ENCODE measurements at places on chromosomes 11 and 22. TPM values are rescaled to one million over a fixed set of nuclear protein-coding genes. Genes with fewer than 3 reads are reported as not detected.

Gene ARHGAP8
- not detected for total RNA-seq

Gene C22orf31
- not detected for total RNA-seq

Gene NUDT8
- total RNA-seq: 16.5 TPM

Gene OR8A1
- not detected for total RNA-seq

Gene APOA4
- not detected for total RNA-seq

- no peaks in the 10 kb centered on the region for H3K36me3 ChIP-seq
- H3K27ac ChIP-seq: no peak overlapping the region
- H3K4me3 ChIP-seq: no peak overlapping the region
- no peak for DNase-seq
- no peaks in the 10 kb centered on the region for H3K27me3 ChIP-seq
Observed at GRCh38 chr11:28983780-28984179, 875.6 kb downstream of the METTL15 start.

DNA sequence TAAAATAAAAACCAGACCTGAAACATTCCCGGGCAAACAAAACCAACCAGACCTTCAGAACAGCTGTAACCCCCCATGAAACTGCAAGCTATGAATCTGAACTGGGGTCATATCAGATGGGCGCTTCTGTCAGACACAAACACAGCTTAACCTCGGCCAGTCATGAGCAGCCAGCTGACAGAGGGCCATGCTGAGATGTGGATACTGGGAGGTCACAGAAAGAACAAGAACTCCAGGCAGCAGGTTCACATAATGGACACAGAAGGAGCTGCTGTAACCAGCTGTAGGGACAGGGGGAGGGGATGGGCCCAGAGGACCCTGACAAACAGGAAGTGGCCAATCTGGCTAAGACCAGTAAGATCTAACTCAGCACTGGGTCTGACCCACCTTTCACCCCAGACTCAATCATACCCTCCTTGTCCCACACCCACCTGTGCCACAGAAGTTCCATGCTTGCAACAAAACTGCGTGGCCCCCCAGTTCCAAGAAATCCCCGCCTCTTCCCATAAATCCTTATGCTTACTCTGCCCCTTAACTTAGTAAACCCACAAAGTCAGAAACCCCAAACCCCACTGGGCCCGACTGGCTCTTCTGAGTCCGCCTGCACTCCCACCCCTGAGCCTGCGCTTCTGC is 4.0 kb downstream of the APOL4 start:
- no peaks in the 10 kb centered on the region for H3K36me3 ChIP-seq
- no peaks in the 10 kb centered on the region for H3K27me3 ChIP-seq
- no peak for DNase-seq
- H3K27ac ChIP-seq: no peak overlapping the region

- no peak for DNase-seq
- no peak overlapping the region for H3K27ac ChIP-seq
- no peaks in the 10 kb centered on the region for H3K27me3 ChIP-seq
- H3K4me3 ChIP-seq: no peak overlapping the region
Observed at GRCh38 chr11:45174168-45174835, 27.9 kb downstream of the PRDM11 start.

Measured in GM12878 (cell line).